ENCODE measurements at places on chromosomes 16 and 17. TPM values are rescaled to one million over a fixed set of nuclear protein-coding genes. Genes with fewer than 3 reads are reported as not detected.

GRCh38 chr16:85605051-85605911 is 7.8 kb upstream of the GSE1 start:
- no peak overlapping the region for H3K27ac ChIP-seq
- no peaks in the 10 kb centered on the region for H3K27me3 ChIP-seq
- no peak overlapping the region for H3K4me3 ChIP-seq
- DNase-seq = no peak
- no peaks in the 10 kb centered on the region for H3K4me1 ChIP-seq

GRCh38 chr16:59169168-59169567 is 435.1 kb upstream of the GOT2 start:
- no peak for DNase-seq
- no peaks in the 10 kb centered on the region for H3K36me3 ChIP-seq
- H3K4me3 ChIP-seq = no peak overlapping the region
- no peaks in the 10 kb centered on the region for H3K4me1 ChIP-seq
- H3K27me3 ChIP-seq = no peaks in the 10 kb centered on the region

DNA sequence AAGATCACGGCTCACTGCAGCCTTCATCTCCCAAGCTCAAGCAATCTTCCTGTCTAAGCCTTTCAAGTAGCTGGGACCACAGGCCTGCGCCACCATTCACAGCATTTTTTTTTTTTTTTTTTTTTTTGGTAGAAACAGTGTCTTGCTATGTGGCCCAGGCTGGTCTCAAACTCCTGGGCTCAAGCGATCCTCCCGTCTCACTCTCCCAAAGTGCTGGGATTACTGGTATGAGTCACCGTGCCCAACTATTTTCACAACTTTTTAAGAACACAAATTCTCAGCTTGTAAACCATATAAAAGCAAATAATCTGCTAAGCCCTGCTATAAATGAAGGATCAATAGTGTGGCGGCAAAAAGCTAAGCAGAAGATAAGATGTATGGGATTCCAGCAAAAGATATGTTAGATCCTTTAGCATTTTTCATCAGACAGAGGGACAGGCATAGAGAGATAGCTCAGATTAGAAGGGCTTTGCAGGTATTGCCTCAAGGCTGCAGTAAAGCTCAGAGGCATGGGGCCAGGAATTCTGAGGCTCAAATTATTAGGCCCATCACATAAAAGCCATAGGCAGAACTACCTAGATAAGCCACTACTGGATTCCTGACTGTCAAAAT is 55.1 kb downstream of the EMP2 start:
- no peaks in the 10 kb centered on the region for H3K27me3 ChIP-seq
- no peak overlapping the region for H3K4me3 ChIP-seq
- no peak for DNase-seq
- H3K27ac ChIP-seq = no peak overlapping the region

DNA sequence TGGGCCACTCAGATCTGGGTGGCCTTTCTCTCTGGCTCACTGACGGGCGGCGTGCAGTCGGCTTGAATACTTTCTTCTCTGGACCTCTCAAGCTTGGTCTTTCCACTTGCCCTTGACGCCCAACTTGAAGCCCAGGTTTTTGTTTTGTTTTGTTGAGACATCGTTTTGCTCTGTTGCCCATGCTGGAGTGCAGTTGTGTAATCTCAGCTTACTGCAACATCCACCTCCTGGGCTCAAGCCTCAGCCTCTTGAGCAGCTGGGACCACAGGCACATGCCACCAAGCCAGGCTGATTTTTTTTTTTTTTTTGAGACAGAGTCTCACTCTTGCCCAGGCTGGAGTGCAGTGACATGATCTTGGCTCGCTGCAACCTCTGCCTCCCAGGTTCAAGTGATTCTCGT is 22.7 kb upstream of the KIF19 start:
- no peak overlapping the region for H3K27ac ChIP-seq
- H3K27me3 ChIP-seq = no peaks in the 10 kb centered on the region
- H3K36me3 ChIP-seq = no peaks in the 10 kb centered on the region
- no peak overlapping the region for H3K4me3 ChIP-seq

DNA sequence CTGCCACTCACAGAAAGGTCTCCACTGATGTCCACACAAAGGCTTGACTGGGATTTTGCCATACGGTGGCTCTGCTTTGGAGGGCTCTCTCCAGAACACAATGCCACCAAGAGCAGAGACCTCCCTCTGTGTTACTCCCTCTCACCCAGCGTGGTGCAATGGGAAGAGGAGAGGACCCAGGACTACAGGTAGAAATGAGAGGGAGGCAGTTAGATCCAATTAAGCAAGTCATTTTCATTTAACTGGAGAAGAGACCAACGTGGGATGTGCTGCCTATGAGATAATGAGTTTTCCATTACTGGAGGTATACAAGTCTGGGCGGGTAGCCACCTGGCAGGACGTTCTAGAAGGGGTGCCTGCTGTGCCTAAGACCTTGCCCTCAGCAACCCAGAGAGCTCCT is 34.2 kb downstream of the TOM1L2 start:
- H3K27ac ChIP-seq = no peak overlapping the region
- peak; percentile 16 for DNase-seq
- H3K36me3 ChIP-seq = no peaks in the 10 kb centered on the region

DNA sequence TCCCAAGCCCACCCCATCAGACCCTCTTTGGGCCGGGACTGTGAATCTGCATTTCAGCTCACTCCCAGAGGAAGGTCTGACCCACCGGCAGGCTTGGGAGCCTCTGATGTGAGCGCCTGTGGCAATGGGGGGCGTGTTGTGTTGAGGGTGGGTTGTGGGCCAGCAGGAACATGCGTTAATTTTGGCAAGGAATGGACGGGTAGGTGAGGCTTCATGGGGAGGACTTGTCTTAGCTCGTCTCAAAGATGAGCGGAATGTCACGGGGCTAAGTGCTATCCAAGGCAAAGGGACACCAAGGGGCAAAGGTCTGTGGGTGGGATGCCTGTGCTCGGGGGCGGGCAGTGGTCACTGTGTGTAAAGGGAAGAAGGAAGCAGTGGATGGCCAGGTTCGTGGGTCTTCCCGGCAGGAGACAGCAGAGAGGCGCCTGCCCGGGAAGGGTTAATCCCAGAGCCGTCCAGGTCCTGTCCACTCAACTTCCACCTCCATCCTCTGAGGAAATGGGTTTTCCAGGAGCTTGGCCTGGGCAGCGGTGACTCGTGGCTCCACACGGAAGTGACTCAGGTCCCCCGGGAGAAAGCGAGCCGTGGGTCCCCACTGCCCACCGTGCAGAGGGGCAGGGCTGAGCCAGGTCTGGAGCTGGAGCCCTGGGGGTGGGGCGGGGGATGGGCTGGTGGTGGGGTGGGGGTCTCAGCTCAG is 17.4 kb downstream of the ADGRG1 start:
- H3K27ac ChIP-seq = no peak overlapping the region
- DNase-seq = no peak
- H3K27me3 ChIP-seq = no peaks in the 10 kb centered on the region
- no peaks in the 10 kb centered on the region for H3K36me3 ChIP-seq
- H3K4me1 ChIP-seq = no peaks in the 10 kb centered on the region

DNA sequence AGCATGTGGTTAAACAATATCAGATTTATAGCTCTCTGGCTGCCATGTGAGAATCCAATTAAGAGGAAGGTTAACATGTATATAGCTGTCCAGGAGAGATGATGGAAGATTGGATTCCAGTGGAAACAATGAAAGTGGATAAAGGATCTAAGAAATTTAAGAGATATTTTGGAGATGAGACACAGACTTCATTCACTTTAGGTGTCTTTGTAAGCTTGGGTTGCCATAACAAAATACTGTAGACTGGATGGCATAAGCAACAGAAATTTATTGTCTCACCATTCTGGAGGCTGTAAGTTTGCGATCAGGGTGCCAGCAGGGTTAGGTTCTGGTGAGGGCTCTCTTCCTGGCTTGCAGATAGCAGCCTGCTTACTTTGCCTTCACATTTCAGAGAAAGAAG is 155.9 kb upstream of the MYOCD start:
- no peak overlapping the region for H3K27ac ChIP-seq
- DNase-seq = no peak
- H3K4me3 ChIP-seq = no peak overlapping the region
- no peaks in the 10 kb centered on the region for H3K27me3 ChIP-seq
- no peaks in the 10 kb centered on the region for H3K36me3 ChIP-seq
- no peaks in the 10 kb centered on the region for H3K4me1 ChIP-seq

DNA sequence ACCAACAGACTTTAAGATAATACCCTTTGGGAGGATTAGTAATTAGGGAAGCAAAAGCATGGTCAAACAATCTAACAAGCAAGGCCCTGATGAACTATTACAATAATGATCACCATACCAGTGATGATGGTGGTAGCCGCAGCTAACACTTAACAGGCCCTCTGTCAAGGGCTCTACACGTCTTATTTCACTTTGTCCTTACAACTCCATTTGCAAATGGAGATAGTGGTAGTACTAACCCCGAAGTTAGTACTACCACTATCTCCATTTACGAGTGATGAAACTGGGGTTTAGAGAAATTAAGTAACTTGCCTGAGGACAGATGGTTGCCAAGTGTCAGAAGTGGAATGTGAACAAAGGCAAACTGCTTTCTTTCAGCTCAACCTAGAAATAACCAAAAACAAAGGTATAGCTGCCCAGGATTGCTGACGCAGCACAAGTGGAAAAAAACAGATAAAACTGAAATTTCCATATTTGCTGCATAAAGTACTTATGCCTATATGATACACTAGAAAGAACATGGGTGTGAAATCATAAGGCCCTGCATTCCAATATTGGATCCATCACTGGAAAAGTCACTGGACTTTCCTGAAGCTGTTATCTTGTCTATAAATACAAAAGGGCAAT is 24.6 kb downstream of the CEP112 start:
- H3K36me3 ChIP-seq = peaks cover 2% of the 10 kb centered on the region
- H3K27me3 ChIP-seq = no peaks in the 10 kb centered on the region
- no peak for DNase-seq
- H3K27ac ChIP-seq = no peak overlapping the region
- no peaks in the 10 kb centered on the region for H3K4me1 ChIP-seq

DNA sequence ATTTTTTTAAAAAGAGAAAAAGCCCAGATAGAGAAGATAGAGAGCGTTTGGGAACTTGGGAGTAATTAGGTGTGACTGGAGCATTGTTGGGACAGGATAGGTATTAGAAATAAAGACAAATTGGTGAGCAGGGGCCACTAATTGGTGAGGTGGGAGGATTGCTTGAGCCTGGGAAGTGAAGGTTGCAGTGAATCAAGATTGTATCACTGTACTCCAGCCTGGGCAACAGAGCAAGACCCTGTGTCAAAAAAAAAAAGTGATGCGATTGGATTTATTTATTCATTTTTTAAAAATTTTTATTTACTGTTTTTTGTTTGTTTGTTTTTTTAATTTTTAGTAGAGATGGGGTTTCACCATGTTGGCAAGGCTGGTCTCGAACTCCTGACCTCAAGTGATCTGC is 5.1 kb downstream of the CASC3 start:
- DNase-seq = no peak
- H3K4me1 ChIP-seq = peaks cover 2% of the 10 kb centered on the region
- H3K4me3 ChIP-seq = no peak overlapping the region
- no peaks in the 10 kb centered on the region for H3K36me3 ChIP-seq

DNA sequence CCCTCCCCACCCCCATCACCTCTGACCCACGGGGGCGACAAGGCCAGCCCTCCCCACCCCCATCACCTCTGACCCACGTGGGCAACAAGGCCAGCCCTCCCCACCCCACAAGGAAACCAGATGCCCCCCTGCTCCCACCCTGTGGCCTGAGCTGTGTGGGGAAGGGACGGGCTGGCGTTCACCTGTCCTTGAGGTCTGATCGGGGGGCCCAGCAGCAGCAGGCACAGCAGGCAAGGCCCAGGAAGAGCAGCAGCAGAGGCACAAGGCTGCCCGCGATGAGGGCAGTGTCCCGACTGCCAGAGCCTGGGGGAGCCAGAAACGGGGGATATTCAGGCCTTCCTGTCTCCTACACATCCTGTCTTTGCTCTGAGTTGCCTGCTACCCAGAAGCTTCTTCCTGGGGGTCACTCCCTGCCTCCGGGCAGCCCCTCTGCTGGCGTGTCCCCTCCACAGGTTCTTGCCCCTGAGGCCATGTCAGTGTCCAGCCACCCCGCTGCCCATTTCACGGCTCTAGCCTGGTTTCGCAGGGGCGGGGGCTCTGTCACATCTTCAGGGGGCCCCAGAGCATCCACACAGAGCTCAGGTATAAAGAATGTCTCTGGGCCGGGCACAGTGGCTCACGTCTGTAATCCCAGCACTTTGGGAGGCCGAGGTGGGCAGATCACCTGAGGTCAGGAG is 6.8 kb downstream of the SCARF1 start:
- no peaks in the 10 kb centered on the region for H3K27me3 ChIP-seq
- H3K36me3 ChIP-seq = no peaks in the 10 kb centered on the region
- no peak for DNase-seq
- H3K4me3 ChIP-seq = no peak overlapping the region
- no peaks in the 10 kb centered on the region for H3K4me1 ChIP-seq

- H3K27ac ChIP-seq = no peak overlapping the region
- no peak overlapping the region for H3K4me3 ChIP-seq
- H3K36me3 ChIP-seq = no peaks in the 10 kb centered on the region
- H3K4me1 ChIP-seq = no peaks in the 10 kb centered on the region
- peak; percentile 41 for DNase-seq
Measured at GRCh38 chr17:80671039-80671824, 126.6 kb downstream of the RPTOR start.

GRCh38 chr17:61335845-61336655 is 63.6 kb upstream of the TBX2 start:
- DNase-seq = no peak
- peaks cover 6% of the 10 kb centered on the region for H3K4me1 ChIP-seq
- H3K36me3 ChIP-seq = no peaks in the 10 kb centered on the region
- no peak overlapping the region for H3K27ac ChIP-seq
- no peaks in the 10 kb centered on the region for H3K27me3 ChIP-seq
- no peak overlapping the region for H3K4me3 ChIP-seq

- no peak overlapping the region for H3K4me3 ChIP-seq
- no peak for DNase-seq
- no peak overlapping the region for H3K27ac ChIP-seq
- H3K27me3 ChIP-seq = no peaks in the 10 kb centered on the region
- H3K36me3 ChIP-seq = peaks cover 3% of the 10 kb centered on the region
- no peaks in the 10 kb centered on the region for H3K4me1 ChIP-seq
Measured at GRCh38 chr16:54077050-54077821, 209.4 kb downstream of the IRX3 start.

Gene KRTAP9-8
- not detected for total RNA-seq

Gene TSR1
- 18.5 TPM for total RNA-seq

Gene KRTAP9-4
- not detected for total RNA-seq

Gene ATP2A1
- total RNA-seq = 0.97 TPM

All from aorta (tissue), 5 donors.